Activated CD8-positive, alpha-beta T cell treated with anti-CD3 and anti-CD28 coated beads for 36 hours (primary cell): ENCODE measurements at places on chromosomes 1 and 21. TPM values are rescaled to one million over a fixed set of nuclear protein-coding genes. Genes with fewer than 3 reads are reported as not detected.
A peak's percentile ranks its signal among the peaks of the same experiment; 100 is the strongest.

DNA sequence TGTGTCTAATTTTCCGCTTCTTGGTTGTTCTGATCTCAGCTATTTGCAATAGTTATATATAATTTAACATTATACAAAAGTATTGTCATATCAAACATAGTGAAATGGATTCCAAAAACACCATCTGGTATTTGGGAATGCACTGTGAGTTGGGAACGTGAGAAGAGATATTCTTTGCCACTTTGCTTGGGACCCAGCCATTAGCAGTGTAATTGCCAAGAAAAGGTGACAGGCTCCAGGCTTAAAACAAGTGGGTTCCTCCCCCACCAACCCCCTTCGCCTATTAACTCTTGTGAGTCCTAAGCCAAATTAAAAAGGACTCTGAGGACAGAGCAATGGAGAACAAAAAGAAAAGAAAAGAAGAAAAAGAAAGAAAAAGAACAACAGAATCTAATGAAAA is 186.7 kb upstream of the NFIA start:
- DNase-seq: no peak
- no peaks in the 10 kb centered on the region for H3K36me3 ChIP-seq
- H3K27ac ChIP-seq: no peak overlapping the region

- no peaks in the 10 kb centered on the region for H3K36me3 ChIP-seq
- peaks cover 1% of the 10 kb centered on the region for H3K27me3 ChIP-seq
- no peak overlapping the region for H3K4me3 ChIP-seq
- no peak overlapping the region for H3K27ac ChIP-seq
- H3K4me1 ChIP-seq: no peaks in the 10 kb centered on the region
These were observed 156.2 kb downstream of the PLA2G4A start for GRCh38 chr1:186984959-186985358.

The RSPH1 gene
- total RNA-seq: not detected

GRCh38 chr1:86848654-86849053 is 65.3 kb downstream of the SELENOF start:
- no peaks in the 10 kb centered on the region for H3K36me3 ChIP-seq
- DNase-seq: no peak
- no peak overlapping the region for H3K4me3 ChIP-seq
- H3K27me3 ChIP-seq: no peaks in the 10 kb centered on the region
- H3K27ac ChIP-seq: no peak overlapping the region
- no peaks in the 10 kb centered on the region for H3K4me1 ChIP-seq

DNA sequence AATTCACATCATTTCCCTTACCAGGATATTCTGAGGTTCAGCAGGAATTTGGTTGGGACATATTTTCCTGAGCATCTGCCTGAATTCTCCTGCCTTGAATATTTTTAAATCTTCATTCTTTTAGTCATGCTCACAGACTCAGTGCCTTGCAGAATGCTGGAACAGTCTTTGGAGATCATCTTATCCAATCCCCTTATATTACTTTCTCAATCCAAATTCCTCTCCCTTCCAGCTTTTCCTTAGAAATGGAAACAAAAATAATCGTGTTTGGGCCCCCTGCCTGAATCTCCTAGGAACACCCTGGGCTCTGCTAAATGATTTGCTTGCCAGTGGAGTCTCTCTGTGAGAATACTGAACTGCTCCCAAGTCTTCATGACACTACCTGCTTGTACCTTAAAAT is 38.4 kb downstream of the LHX8 start:
- DNase-seq: no peak
- H3K27ac ChIP-seq: no peak overlapping the region
- H3K36me3 ChIP-seq: no peaks in the 10 kb centered on the region

DNA sequence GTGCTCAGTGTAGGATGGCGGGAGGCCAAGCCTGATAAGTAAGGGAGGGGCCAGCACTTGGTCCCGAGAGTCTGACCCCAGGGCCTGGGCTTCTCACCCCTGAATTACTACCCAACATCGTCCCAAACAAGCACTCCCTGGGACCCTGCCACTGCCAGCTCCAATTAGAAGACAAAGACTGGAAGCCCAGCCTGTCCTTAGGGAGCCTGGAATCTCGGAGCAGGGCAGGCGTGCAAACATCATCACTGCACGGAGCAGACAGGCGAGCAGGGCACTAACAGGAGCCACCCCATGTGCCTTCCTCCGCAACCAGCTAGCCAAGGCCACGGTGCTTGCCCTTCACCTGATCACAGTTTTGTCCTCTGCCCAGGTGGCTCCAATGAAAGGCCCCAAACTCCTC is 23.2 kb downstream of the KCNAB2 start:
- no peaks in the 10 kb centered on the region for H3K27me3 ChIP-seq
- no peaks in the 10 kb centered on the region for H3K4me1 ChIP-seq
- no peak overlapping the region for H3K27ac ChIP-seq
- H3K4me3 ChIP-seq: no peak overlapping the region

The PTAFR gene
- 0.25 TPM for total RNA-seq

GRCh38 chr1:5740865-5741860 is 251.1 kb downstream of the NPHP4 start:
- H3K27ac ChIP-seq: no peak overlapping the region
- peaks cover 5% of the 10 kb centered on the region for H3K4me1 ChIP-seq
- H3K4me3 ChIP-seq: no peak overlapping the region

GRCh38 chr1:88697503-88697902 is 13.4 kb downstream of the PKN2 start:
- peaks cover 18% of the 10 kb centered on the region for H3K36me3 ChIP-seq
- no peaks in the 10 kb centered on the region for H3K27me3 ChIP-seq
- no peak overlapping the region for H3K27ac ChIP-seq
- no peak for DNase-seq

- H3K4me3 ChIP-seq: no peak overlapping the region
- H3K27ac ChIP-seq: no peak overlapping the region
- no peaks in the 10 kb centered on the region for H3K36me3 ChIP-seq
- DNase-seq: peak; percentile 14
These were observed 182.4 kb downstream of the MIS18A start for GRCh38 chr21:32096411-32096810.

DNA sequence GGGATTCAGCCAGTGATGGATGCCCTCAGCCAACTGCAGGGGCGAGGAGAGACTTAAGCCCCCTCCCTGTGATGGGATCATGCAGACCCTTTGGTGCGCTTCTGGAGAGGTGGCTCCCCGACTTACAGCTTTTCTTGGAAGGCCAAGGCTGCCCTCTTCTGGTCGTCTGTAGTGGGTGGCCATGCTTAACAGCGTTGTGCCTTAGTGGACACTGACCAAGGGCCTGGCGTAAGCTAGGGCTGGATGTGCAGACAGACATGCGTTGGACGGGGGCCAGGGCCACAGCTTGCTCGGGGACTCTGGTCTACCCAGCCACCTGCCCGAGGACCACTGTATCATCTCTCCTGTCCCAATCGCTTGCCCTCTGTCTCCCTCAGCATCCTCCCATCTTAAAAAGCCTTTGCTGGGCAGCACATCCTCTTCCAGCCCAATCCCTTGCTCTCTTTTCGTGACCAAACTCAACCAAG is 5.5 kb downstream of the AZIN2 start:
- H3K4me1 ChIP-seq: peaks cover 29% of the 10 kb centered on the region
- H3K27me3 ChIP-seq: no peaks in the 10 kb centered on the region
- no peak overlapping the region for H3K4me3 ChIP-seq
- no peak overlapping the region for H3K27ac ChIP-seq

The LEPR gene
- total RNA-seq: 3.0 TPM

GRCh38 chr1:36872858-36873257 is 161.5 kb downstream of the GRIK3 start:
- peaks cover 3% of the 10 kb centered on the region for H3K27me3 ChIP-seq
- H3K4me3 ChIP-seq: no peak overlapping the region
- DNase-seq: no peak
- H3K27ac ChIP-seq: no peak overlapping the region
- no peaks in the 10 kb centered on the region for H3K4me1 ChIP-seq
- no peaks in the 10 kb centered on the region for H3K36me3 ChIP-seq

The OR14K1 gene
- total RNA-seq: not detected

- H3K4me1 ChIP-seq: peaks cover 36% of the 10 kb centered on the region
- peak overlapping the region; percentile 93 for H3K27ac ChIP-seq
- peak overlapping the region; percentile 86 for H3K4me3 ChIP-seq
- DNase-seq: no peak
These were observed 282 bp upstream of the LYPLAL1 start for GRCh38 chr1:219173434-219173757.

The LDLRAD1 gene
- total RNA-seq: not detected

- H3K36me3 ChIP-seq: peaks cover 13% of the 10 kb centered on the region
- no peak overlapping the region for H3K27ac ChIP-seq
- H3K27me3 ChIP-seq: no peaks in the 10 kb centered on the region
- H3K4me3 ChIP-seq: no peak overlapping the region
- H3K4me1 ChIP-seq: peaks cover 49% of the 10 kb centered on the region
These were observed 76.3 kb downstream of the NEK7 start for GRCh38 chr1:198232940-198233675.

The KCNQ4 gene
- 0.43 TPM for total RNA-seq

The TMEM82 gene
- total RNA-seq: not detected

The ADAMTSL4 gene
- 0.11 TPM for total RNA-seq

The FALEC gene
- total RNA-seq: not detected

DNA sequence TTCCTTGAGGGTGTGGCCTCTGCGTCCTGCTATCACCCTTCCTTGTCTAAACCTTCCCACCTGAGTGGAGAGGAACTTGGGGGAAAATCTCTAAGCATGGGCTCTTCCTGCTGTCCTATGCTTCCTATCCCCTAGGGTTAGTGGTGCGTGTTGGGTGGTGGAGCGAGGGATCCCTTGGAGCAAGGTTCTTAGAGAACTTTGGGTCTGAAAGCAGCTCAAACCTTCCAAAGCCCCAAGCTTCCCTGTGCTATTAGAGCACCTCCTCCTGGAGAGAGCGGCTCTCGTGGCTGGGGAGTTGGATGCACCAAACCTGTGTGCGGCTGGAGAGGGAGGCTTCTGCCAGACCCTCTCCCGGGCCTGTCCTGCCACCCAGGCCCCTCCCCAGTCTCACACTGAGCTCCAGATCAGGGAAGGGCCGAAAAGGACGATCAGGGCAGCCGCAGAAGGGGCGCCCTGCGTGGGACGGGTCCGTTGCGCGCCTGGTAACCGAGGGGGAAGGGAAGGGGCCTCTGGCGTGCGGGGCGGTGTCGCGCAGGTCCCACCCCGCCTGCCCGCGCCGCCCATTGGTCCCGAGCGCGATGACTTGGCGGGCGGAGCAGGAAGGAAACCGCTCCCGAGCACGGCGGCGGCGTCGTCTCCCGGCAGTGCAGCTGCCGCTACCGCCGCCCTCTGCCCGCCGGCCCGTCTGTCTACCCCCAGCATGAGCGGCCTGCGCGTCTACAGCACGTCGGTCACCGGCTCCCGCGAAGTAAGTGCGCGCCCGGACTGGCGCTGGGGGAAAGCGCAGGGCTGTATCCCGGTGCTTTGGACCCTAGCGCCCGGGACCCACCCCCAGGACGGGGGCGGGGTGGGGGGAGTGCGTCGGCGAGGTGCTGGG is at the start of gene SH3BGRL3:
Gene SH3BGRL3 (plus strand): TSS at position 631 of the 877 bp plus-strand sequence. CDS start 70 bp downstream, at position 701.
- H3K27ac ChIP-seq: peak within 1 kb of the TSS; percentile 99
- H3K36me3 ChIP-seq: peaks cover 79% of the 10 kb centered on the region
- H3K4me1 ChIP-seq: peaks cover 83% of the 10 kb centered on the region
- peak; percentile 88 for DNase-seq

The SPRR4 gene
- not detected for total RNA-seq

- DNase-seq: peak; percentile 43
- no peak overlapping the region for H3K4me3 ChIP-seq
- H3K36me3 ChIP-seq: peaks cover 11% of the 10 kb centered on the region
- no peaks in the 10 kb centered on the region for H3K27me3 ChIP-seq
These were observed 14.3 kb downstream of the ADARB1 start for GRCh38 chr21:45088729-45089128.

GRCh38 chr1:176559878-176560277 is 96.9 kb downstream of the PAPPA2 start:
- H3K27ac ChIP-seq: no peak overlapping the region
- H3K4me1 ChIP-seq: no peaks in the 10 kb centered on the region
- H3K4me3 ChIP-seq: no peak overlapping the region
- no peaks in the 10 kb centered on the region for H3K36me3 ChIP-seq
- DNase-seq: peak; percentile 32

The ZNF648 gene
- not detected for total RNA-seq

DNA sequence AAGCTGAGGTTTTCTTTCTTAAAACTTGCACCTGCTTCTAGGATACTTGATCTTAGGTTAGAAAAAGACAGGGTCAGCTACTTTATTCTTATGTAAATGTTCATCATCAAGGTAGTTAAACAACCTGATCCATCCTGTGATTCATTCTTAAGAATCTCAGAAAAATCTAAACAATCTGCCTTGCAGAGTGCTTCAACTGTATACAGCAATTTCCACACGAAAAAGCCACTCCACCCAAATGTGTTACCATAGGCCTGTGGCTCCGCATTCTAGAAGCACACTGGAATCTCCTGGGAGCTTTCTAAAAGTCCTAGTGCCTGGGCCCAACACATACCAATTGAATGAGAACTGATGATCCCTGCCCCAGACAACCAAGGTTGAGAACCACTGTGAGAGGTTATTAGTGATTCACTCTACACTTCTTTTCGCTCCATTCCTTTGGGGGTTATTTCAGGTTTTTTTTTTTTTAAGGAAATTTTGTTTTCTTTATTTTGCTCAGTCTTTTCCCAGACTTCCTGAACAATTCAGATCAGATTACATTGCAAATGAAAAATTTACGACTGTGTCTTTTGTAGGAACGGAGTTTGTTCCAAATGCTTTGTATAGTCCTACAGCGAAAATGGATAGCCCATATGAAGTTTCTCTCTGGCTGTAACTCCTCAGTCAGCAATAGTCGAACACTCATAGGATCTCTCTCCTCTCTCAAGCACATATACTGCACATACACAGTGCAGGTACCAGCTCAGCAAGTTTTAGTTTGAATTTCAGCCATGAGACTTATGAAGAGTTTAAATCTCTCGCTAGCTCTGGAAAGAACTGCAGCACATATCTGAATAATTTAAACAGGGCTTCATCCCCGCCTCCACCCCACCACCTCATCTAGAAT is 16.1 kb downstream of the SMYD2 start:
- peaks cover 26% of the 10 kb centered on the region for H3K4me1 ChIP-seq
- no peak overlapping the region for H3K4me3 ChIP-seq
- no peak for DNase-seq
- no peak overlapping the region for H3K27ac ChIP-seq
- no peaks in the 10 kb centered on the region for H3K27me3 ChIP-seq

GRCh38 chr1:208216062-208216461 is 28.1 kb downstream of the PLXNA2 start:
- H3K4me1 ChIP-seq: no peaks in the 10 kb centered on the region
- no peaks in the 10 kb centered on the region for H3K36me3 ChIP-seq
- peaks cover 6% of the 10 kb centered on the region for H3K27me3 ChIP-seq
- no peak overlapping the region for H3K27ac ChIP-seq
- no peak for DNase-seq
- no peak overlapping the region for H3K4me3 ChIP-seq

The SPRR5 gene
- total RNA-seq: not detected

- no peaks in the 10 kb centered on the region for H3K36me3 ChIP-seq
- peaks cover 13% of the 10 kb centered on the region for H3K27me3 ChIP-seq
- H3K4me1 ChIP-seq: peaks cover 19% of the 10 kb centered on the region
- H3K27ac ChIP-seq: no peak overlapping the region
- DNase-seq: peak; percentile 32
- H3K4me3 ChIP-seq: no peak overlapping the region
These were observed 60.1 kb upstream of the PTGS2 start for GRCh38 chr1:186740324-186740723.

DNA sequence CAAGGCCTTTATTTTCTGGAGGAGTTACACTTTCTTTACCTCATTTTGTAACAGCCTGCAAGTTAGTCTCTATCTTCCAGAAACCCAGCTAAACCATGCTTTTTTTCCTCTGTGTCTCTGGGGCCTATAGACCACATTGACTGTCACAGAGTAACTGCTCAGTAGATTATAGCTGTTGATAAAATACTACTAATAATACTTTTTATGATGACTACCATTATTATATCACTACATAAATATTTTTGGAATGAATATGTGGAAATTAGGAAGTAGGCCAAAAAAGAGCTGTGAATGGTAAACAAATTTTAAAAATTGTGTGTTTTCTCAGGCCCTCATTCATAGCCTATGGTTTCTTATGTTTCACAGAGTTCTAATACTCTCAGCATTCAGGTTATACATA is 233.1 kb upstream of the USP24 start:
- H3K36me3 ChIP-seq: no peaks in the 10 kb centered on the region
- H3K27me3 ChIP-seq: peaks cover 8% of the 10 kb centered on the region
- H3K4me1 ChIP-seq: peaks cover 2% of the 10 kb centered on the region

The SPRR1A gene
- not detected for total RNA-seq
